Activated CD8-positive, alpha-beta memory T cell treated with anti-CD3 and anti-CD28 coated beads, Interleukin-2, amount 50 U/mL, for 48 hours (primary cell): ENCODE measurements at places on chromosomes 1 and 21.

GRCh38 chr21:41951876-41952567 is 1.8 kb downstream of the C2CD2 start:
- no peak for DNase-seq

DNA sequence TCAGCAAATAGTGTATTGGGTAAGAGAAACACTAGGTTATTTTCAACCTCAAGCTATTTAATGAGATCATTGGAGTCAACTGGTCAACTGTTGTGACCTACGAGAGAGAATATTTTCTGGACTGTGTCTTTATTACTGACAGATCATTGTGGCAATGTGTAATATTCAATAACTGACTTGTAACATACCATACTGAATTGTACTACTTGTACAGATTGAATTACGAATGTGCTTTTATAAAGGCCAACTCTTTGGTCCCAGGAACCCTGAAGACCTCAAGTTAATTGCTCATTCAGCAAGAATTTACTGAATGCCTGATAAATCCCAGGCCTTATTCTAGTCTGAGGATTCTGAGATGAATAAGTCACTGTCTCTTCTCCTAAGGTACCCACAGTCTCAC is 56.1 kb upstream of the CAMK1G start:
- no peak for DNase-seq

GRCh38 chr1:106843518-106843917 is 213.0 kb upstream of the PRMT6 start:
- DNase-seq = no peak

GRCh38 chr1:197773856-197774255 is 1.4 kb downstream of the DENND1B start:
- no peak for DNase-seq

DNA sequence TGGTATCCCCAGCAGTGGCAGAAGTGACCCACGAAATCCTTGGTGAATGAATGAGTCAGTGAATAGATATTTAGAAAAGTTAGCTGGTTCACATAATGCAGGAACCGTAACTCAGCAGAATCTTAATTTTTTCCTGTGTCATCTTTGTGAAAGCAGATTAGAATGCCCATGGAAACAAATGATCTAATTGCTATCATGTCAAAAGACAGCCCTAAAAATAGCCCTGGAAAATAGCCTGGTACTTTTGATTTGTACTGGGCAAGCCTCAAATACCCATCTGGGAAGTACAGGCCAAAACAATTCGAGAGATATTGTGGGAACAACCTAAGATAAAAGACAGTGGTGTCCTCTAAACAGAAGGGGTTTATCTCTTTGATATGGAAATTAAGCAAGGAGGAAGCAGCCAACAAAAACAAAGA is 21.1 kb downstream of the FYB2 start:
- no peak for DNase-seq

DNA sequence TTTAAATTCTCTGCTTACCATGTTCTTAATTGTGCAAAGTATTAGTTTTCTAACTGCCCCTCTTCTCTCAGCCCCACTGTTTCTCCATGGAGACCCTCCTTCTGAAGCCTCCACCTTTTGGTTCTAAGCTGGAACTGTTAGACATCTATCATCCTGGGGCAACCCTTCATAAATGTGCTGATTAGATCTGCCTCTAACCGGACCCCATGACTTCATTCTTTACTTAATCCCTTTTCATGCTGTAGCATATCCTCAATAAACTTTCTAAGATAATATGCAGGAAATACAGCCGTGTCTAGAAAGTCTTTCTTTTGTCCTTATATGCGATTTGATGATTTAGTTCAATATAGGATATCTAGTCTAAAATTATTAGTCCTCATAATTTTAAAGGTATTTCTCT is 1020.1 kb downstream of the ADGRL2 start:
- no peak for DNase-seq

- no peak for DNase-seq
Measured at GRCh38 chr1:201710632-201711597, 118.0 kb upstream of the IPO9 start.

DNA sequence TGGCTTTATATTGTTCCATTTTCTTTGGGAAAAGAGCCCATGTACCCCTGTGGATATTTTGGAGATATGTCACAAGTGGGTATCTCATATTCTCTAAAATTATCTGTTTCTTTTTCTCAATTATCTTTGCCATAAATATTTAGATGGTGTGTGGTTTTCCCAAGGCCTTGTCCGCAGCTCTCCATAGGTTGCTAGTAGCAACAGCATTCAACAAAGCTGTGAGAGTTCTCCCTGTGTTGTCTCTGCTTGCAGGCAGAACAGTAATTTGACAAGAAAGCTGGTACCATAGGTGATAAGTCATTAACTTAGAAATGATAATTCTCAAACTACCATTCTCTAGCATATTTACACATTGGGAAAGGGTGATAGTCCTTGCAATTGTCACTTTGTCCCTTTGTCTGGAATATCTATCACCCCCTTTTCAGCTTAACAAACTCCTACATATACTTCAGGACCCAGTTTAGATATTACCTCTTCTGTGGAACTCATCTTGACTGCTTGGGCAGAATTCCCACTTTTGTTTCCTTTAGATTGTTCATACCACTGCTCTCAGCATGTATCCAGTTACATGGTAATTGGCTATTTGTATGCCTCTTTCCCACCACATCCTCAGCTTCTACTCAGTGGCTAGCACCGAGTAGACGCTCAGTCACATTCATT is 8.9 kb downstream of the CD101 start:
- DNase-seq = no peak

- no peak for DNase-seq
Measured at GRCh38 chr1:156346636-156347035, 8.3 kb downstream of the TSACC start.
